Mammary epithelial cell (primary cell): ENCODE measurements at places on chromosomes 6 and 20. TPM values are rescaled to one million over a fixed set of nuclear protein-coding genes. Genes with fewer than 3 reads are reported as not detected.

GRCh38 chr20:32017711-32018251 lies 7.5 kb downstream of the CCM2L start:
- DNase-seq, result peak; percentile 28

- DNase-seq, result no peak
Observed at GRCh38 chr6:120383681-120384080, 950.6 kb downstream of the TBC1D32 start.

DNA sequence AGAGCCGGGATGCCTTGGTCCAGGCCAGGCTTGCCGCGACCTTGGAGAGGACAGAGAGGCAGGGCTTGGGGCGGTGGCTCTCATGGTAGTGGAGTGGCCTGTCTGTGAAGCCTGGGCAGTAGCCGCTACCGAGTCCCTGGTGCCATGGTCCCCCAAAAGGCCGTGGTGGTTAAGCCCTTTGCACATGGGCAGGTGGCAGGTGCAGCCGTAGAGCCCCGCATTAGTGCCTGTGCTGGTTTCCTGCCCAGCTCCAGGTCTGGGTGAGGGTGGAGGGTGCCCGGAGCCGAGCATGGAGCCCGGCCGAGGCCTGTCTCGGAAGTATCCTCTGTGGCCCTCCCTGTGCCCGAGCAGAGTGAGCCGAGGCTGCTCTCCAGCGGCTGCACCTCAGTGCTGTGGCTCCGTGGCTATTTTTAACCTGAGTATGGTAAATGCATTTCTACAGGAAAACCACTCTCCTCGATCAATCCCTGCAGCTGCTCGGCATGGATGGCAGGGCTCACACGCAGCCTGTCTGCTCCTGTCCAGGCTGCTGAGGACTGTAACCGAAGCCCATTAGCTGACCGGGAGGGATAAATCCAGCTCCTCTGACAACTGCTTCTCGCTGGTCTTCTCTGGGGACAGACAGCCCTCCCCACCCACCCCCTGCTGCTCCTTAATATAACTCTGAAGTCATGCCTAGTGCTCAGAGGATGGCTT lies 36.3 kb upstream of the GATA5 start:
- DNase-seq, result no peak

The ZNF165 gene
- total RNA-seq, result 6.5 and 10.6 TPM in 2 replicates

DNA sequence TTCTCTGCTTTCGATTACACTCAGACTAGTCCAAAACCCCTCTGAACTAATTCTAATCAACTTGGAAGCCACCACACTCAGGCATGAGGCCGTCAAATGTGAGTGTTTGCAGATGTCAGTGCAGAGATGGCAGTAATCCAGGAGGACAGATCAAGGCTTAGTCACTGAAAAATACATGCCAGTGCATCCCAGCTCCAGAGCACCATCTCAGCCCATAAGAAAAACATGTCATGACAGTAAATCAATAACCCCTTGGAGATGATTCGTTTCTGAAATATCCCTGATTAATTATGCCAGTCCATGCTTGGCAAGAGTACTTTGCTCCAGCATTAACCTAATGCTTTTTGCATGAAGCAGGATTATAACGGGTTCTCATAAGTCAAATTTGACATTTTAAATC lies 179.5 kb downstream of the ADAT2 start:
- DNase-seq, result peak; percentile 80

- DNase-seq, result no peak
Observed at GRCh38 chr6:20778459-20778858, 244.2 kb downstream of the CDKAL1 start.

GRCh38 chr6:7749478-7749877 lies 23.6 kb downstream of the BMP6 start:
- no peak for DNase-seq

The CYP39A1 gene
- total RNA-seq, result 1.8 and 2.4 TPM in 2 replicates

The SLC22A1 gene
- 3.4 and 3.8 TPM in 2 replicates for total RNA-seq

GRCh38 chr20:9415426-9415825 lies 99.0 kb upstream of the LAMP5 start:
- no peak for DNase-seq

The GPR63 gene
- 1.2 TPM for total RNA-seq

GRCh38 chr6:166460473-166461437 lies 78.0 kb upstream of the MPC1 start:
- DNase-seq, result peak; percentile 8

The BLTP3A gene
- total RNA-seq, result 19.2 TPM

DNA sequence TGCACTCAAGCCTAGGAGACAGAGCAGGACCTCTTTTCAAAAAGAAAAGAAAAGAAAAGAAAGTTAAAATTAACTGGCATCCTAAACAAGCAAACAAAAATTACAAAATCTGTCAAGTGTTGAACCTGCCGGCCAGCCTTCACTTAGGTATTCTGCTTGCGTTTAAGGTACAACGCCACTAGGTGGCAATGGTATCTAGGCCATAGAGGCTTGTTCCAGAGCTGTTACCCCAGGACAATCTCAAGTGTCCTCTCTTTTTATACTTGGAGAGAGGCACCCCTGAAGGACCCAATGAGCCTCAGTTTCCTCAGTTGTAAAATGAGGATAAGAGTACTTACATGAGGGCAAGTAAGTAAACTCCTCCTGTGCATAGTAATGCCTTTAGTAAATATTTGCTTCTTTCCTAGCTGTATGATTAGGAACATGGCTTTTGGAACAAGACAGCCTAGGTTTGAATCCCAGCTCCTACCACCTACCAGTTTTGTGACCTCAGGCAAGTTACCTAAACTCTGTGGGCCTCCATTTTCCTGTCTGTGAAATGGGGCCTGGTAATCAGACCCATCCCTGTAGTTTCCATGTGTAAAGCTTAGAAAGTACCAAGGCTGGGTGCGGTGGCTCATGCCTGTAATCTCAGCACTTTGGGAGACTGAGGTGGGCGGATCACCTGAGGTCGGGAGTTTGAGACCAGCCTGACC lies 5.8 kb upstream of the PACSIN1 start:
- DNase-seq, result peak; percentile 49

The MYL9 gene
- 22.5 and 29.4 TPM in 2 replicates for total RNA-seq

DNA sequence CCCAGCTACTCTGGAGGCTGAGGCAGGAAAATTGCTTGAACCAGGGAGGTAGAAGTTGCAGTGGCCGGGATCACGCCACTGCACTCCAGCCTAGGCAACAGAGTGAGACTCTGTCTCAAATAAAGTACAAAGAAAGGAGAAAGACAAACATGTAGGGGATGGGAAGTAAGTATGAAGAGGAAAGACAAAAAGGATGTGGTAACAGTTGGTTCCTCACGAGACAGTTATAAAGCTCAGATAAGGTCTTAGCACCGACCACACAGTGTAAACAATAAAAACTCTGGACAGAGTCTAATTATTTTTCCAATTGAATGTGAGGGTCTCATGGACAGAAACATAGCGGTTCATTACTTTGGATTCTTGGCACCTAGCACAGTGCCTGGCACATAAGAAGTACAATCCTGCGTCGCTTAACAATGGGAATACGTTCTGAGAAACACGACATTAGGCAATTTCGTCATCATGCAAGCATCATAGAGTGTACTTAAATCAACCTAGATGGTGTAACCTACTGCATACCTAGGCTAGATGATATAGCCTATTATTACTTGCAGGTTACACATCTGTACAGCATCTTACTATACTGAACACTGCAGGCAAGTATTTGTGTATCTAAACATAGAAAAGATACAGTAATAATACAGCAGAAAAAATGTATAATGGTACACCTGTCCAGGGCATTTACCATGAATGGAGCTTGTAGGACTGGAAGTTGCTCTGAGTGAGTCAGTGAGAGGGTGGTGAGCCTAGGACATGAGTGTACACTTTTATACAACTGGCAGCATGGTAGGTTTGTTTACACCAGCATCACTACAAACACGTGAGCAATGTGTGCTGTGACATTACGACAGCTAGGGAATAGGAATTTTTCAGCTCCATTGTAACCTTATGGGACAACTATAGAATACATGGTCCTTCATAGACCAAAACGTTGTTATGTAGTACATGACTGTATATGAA lies 38.2 kb downstream of the MBOAT1 start:
- peak; percentile 10 for DNase-seq

- no peak for DNase-seq
Observed at GRCh38 chr6:20709451-20709850, 175.2 kb downstream of the CDKAL1 start.

DNA sequence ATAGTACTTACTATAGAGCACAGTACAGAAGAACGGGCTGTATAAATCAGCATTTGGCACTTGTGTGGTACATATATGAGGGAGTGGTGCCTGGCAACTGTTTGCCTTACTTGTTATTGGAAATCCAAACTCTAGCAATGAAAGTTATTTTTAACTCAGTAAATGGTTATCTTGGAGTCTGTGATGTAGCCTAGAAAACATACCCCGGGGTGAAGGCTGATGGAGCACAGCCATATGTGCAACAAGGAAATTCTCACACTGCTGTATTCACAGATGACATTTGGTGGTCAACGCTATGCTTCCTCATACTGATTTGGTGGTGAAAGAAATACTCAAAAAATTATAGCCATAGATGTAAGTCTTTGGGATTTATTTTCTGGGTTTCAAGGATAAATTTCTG lies 807.5 kb upstream of the FLRT3 start:
- DNase-seq, result no peak

The PNPLA1 gene
- not detected for total RNA-seq

The KCNS1 gene
- total RNA-seq, result 0.33 TPM

GRCh38 chr6:84549917-84550316 lies 214.5 kb downstream of the TBX18 start:
- DNase-seq, result no peak

GRCh38 chr6:35216412-35216732 lies 2.6 kb downstream of the SCUBE3 start:
- DNase-seq, result no peak

GRCh38 chr6:105608711-105609374 lies 206.0 kb upstream of the PREP start:
- DNase-seq, result peak; percentile 84

DNA sequence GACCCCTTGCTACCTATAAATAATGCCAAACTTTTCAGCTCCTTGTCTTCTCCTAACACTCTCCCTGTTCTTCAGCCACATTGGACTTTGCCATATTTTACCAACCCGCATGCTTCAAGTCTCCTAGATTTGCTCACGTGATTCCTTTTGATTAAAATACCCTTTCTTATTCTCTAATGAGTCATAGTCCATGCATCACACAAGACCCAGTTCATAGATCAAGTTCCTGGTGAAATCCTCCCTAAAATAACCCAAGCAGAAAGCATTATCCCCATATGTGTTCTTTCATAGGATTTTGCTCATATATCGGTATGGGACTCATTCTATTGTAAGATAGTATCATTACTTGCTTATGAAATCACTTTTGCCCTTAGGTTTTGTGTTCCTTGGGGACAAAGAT lies 108.9 kb upstream of the STXBP5 start:
- no peak for DNase-seq

The MYB gene
- total RNA-seq, result 0.17 TPM

DNA sequence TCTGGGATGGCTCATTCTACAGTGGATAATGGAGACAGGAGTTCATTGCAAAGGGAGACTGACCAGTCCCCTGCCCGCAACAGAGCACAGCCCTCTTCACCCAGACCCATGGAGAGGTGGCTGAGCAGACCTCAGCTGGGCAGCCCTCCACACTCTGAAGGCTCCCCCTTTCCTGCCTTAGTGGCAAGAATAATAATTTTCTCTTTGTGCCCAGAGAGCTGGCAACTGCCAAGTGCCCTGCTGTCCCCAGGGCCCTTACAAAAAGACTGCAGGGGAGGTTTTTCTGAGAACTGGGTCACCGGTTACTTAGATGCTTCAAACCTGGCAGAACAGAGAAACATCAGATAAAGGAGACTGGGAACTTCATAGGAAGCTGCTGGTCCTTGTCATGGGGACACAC lies 35.4 kb upstream of the ZNFX1 start:
- DNase-seq, result no peak

- DNase-seq, result no peak
Observed at GRCh38 chr6:74177506-74177905, 481.5 kb downstream of the CD109 start.

The GNMT gene
- 0.17 TPM for total RNA-seq

The LHFPL5 gene
- not detected in 2 replicates for total RNA-seq

DNA sequence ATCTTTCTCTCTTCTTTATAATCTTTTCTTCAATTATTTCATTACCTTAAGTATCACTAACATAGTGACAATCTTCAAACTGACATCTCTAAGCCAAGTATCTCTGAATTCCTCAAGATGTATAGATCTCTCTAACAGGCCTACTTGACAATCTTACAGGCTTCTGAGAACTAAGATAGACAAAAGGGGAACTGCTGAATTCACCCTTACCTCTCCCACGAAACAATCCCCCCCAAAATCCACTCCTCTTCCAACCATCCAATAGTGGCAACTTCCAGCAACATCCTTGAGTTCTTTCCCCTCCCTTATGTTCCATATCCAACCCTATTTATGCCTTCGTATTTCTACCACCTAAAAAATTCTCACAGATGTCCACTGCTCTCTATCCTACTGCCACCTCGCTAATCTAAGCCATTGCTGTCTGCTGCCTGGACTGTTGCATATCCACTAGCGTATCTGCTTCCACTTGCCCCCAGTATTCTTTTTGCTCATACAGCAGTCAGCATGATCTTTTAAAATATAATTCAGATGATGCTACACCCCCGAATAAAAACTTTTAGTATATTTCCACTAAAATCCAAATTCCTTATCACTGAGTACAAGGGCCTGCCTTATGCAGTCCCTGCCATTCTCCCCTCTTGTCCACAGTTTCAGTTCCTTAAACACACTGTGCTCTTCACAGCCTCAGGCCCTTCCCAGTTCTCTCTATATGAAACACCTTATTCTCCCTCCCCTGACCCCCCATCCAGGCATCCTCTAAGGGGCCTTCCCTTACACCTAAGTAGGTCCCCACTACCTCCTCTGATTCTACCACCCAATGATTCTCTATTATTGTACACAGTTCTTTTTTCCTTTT lies 8.0 kb downstream of the REPS1 start:
- no peak for DNase-seq

The ZNF217 gene
- 39.8 and 42.8 TPM in 2 replicates for total RNA-seq

DNA sequence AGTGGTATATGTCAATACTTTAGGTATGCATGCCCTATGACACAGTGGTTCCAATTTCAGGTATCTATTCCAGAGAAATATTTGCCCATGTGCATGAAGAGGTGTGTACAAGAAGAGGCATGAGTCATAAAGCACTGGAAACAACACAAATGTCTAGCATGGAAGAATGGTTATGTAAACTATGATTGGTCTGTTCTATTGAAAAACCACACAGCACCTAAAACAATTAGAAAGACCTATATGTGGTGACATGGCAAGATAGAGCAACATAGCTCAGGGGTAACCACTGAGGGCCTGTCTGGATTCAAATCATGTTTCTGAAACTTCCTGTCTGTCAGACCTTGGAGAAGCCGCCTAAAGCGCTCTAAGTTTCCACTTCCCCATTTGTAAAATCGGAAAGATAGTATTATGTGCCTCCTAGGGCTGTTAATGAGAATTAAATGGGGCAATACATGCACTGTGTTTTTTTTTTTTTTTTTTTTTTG lies 76.0 kb upstream of the SHLD1 start:
- peak; percentile 90 for DNase-seq

The CNR1 gene
- not detected in 2 replicates for total RNA-seq

The PFDN6 gene
- 15.2 TPM for total RNA-seq

- DNase-seq, result no peak
Observed at GRCh38 chr6:166721576-166721975, 94.5 kb upstream of the RPS6KA2 start.

The ALDH5A1 gene
- 0.69 and 3.0 TPM in 2 replicates for total RNA-seq

DNA sequence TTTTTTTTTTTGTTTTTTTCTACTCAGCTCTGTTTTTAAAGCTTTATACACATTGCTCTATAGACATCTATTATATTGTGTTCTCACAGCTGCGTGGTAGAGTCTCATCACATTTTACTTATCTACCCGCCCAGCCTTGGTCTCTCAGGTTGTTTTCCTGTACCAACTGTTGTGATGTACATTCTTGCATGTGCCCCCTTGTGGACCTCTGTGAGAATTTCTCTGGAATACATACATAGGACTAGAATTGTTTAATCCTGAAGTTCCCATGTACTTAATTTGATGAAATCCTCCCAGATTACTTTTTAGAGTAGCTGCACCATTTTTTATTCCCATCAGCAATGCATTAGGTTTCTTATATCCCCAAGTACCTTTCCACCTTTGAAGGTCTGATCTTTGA lies 40.4 kb upstream of the TINAG start:
- peak; percentile 19 for DNase-seq
